ENCODE measurements at places on chromosomes 1 and 21.
A peak's percentile ranks its signal among the peaks of the same experiment; 100 is the strongest.

DNA sequence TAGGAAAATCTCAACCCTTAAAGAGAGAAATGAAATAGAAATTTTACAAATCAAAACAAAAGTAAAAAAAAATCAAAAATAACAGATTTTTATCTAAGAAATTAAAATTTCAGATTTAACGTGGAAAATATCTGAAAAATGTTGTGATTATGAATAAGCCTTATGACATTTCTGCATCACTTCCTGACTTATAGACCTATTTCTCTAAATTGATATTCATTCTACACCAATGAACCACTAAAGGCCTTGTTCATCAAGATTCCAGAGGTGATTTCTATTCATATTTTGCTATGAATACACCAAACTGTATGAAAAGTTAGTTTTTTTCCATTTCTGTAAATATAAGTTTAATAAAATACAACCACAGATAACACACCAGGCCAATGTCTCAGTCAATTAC, 261.5 kb downstream of the SMYD3 start:
- DNase-seq, result no peak

- peak; percentile 74 for DNase-seq
Observed at GRCh38 chr21:45596704-45597318, 46.7 kb upstream of the PCBP3 start.

- DNase-seq, result no peak
Observed at GRCh38 chr1:160307118-160307791, 22.3 kb upstream of the PEX19 start.

- no peak for DNase-seq
Observed at GRCh38 chr1:247336390-247336789, 4.7 kb upstream of the ZNF496 start.

GRCh38 chr1:171801487-171801891, 20.0 kb downstream of the METTL13 start:
- DNase-seq, result no peak

DNA sequence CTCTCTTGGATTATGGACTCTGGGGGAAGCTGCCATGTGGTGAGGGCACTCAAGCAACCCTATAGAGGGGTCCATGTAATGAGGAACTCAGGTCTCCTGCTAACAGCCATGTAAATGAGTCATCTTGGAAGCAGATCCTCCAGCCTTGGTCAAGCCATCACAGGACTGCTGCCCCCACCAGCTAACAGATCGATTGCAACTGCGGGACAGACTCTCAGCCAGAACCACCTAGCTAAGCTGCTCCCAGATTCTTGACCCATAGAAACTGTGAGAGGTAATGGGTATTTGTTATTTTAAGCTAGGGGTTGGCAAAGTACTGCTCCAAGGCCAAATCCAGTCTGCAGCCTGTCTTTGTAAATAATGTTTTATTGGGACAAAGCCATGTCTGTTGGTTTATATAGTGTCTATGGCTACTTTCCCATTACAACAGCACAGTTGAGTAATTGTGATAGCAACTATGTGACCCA, 27.6 kb upstream of the MAP3K7CL start:
- DNase-seq, result no peak

- no peak for DNase-seq
Observed at GRCh38 chr1:177620636-177621190, 349.1 kb downstream of the SEC16B start.

DNA sequence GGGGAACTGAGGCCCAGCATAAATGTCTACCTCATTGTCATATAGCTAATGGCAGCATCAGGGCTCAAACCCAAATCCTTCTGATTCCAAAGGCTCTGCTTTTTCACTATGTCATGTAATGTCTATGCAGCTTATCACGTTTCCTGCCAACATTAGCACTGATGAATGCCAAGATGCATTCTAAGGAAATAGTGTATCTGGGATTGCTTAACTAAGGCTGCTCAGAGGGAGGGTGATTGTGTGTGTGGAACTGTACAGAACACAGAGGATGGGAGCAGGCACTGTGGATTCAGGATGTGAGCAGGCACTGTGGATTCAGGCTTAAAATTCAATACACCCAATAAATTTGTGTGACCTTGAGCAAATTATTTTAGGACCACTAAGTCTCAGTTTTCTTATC, 456.4 kb upstream of the DEPDC1 start:
- DNase-seq, result no peak

DNA sequence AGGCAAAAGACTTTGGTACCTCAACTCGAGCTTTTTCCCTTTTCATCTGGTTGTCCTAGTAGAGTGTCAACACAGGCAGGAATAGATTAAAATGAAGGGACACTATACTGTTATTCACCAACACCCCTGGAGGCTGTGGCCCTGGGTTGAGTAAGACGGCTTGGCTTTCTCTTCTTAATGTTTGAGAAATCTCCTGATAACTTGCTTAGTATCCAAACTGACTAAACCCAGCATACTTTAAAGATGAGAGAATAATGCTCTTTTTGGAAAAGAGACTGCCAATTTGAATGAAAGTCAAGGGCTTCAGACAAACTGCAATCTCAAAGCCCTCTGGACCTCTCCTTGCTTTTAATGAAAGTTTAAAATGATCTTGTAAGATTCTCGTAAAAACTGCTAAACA, 2.6 kb upstream of the SLC30A1 start:
- no peak for DNase-seq

GRCh38 chr1:228341814-228342626, 64.6 kb downstream of the TRIM11 start:
- no peak for DNase-seq

DNA sequence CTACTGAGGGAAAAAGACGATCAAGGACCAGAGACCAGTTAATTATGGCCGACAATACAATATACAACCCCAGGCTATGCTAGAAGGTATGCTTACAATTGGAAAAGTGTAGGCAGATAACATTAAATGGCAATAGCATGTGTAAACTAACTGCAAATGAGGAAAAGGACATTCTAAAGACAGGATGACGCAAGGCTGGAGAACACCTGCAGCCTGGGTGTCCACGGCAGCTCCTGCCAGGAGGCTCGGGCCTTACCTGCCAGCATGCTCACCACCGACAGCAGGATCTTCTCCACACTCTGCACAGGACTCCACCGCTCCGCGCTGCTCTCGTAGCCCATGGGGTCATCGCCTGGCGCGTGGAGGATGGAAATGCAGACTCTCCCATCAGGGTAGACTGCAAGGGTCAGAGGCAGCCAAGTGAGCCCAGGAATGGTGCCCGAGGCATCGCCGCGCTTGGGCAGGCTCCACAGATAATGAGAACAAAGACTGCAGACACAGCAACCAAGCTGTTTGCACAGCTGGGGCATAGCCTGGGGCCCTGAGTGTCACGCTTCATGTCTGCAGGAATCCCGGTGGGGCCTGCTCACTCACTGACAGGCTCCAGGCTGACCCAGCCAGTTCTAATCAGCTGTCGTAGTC, 28.2 kb downstream of the UBE2G2 start:
- DNase-seq, result no peak

- DNase-seq, result no peak
Observed at GRCh38 chr21:30072496-30072895, 94.1 kb downstream of the CLDN17 start.

DNA sequence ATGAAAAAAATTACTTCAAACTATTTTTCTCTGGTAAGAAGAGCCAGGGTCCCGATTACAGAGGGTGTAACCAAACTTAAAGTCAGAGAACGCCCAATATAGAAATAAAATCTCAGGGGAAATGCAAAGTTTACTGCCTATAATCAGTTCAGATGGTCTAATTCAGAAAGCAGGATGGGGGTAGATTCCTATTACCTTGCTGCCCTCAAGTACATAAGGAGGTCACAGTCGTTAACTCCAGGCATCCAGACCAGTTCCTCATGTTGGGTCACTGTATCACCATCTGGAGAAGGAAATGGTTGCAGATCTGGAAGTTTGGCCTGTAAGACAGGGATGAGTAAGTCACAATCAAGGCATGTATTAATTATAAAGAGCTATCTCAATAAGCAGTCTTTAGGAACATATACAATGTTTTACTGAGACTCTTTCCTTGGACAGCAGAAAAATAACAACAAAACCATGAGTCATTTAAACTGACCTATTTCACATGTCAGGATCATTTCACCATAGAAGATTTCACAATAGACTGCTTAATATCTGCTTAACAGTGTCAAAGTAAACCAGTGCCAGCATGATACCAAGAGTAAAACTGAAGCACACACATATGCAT, 179.4 kb downstream of the SLC45A1 start:
- no peak for DNase-seq

GRCh38 chr21:46205166-46205565, 20.9 kb upstream of the SPATC1L start:
- no peak for DNase-seq

DNA sequence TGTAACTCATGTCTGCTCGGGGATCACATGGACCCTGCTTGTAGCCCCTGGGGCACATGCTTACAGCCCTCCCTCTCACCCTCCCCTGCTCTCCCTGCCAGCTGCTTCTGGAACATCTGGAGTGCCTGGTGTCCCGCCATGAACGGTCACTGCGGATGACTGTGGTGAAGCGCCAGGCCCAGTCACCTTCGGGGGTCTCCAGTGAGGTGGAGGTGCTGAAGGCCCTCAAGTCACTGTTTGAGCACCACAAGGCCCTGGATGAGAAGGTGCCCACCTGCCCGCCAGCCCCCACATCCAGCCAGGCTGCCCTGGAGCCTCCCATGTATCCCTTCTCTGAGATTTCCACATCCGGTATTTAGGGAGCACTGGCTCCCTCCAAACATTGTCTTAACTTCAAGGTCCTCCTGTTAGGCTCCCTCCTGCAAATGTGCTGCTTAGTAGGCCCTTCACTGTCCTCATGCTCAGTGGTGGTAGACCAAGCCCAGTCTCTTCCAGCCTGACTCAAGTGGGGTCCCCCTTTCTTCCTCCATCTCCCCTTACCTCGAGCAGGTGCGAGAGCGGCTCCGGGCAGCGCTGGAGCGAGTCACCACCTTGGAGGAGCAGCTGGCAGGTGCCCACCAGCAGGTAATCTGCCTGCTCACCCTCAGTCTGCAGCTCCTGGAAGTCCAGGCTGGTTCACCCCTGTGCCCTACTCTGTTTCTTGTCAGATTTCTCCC, 17.7 kb downstream of the PPFIA4 start:
- DNase-seq, result no peak

DNA sequence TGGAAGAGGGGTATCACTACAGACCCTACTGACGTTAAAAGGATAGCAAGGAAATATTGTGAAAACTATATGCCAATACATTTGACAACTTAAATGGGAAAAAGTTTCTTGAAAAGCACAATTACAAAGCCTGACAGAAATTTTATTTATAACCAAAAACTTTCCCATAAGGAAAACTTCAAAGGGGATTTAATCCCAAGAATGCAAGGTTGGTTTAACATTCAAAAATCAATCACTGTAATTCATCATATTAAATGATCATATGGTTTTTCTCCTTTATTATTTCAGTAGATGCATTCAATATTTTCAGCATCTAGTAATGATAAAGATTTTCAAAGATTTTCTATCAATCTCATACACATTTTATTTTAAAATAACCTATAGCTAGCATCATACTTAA, 13.3 kb downstream of the LRRC8C start:
- DNase-seq, result no peak

DNA sequence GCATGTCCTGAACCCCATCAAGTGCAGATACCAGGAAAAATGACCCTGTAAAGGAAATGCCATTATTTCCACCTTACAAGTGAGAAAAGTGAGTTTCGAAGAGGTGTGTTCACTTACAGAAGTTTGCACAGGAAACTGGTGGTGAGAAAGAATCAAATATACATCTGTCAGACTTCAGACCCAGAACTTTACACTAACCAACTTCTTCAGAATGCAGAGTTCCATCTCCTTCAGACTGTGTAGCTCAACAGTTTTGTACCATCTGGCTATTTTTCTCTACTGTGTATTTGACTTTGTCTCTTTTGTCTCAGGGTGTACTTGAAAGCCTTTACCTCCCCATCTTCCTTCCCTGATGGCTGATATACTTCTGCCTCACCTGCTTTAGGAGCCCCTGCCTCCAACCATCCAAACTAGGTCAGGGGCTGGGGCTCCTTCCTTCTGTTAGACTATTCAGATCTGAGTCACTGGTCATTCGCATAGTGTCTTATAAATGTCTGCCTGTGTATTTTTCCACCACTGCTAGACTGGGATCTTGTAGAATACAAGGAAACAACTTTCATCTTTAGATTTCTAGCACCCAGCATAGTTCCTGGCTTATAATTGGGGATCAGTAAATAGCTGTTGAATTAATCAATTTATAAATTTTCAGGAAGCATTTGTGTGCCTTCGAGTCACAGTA, 247.9 kb downstream of the FGGY start:
- no peak for DNase-seq

DNA sequence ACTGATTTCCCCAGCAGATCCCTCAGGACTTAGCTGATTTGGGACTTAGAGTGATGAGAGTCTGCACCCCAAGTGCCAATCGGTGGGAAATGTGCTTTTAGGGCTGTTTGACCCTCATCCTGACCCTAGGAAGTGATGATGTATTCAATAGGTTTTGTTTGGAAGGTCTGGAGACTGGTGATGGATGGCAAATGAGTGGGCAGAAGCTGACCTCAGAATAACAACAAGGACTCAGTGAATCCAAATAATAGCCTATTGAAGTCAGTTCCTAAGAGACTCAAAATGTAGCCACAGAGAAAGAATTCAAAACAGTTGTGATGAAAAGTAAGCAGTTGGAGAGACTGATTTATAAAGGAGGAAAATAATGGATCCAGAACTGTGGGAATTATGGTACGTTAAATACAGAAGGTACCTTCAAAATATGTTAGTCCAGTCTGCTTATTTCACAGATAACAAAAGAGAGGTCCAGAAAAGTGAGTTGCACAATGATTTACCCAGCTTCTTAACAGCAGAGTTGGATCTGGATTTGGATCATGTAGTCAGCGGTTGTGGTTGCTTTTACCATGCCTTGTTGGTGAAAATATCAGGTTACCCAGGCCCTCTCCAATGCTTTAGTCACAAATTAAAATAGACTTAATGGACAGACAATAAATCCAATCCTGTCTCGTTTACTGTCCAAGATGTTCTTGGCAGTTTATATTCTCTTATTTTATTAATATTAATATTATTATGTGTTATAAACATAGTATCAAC, 123.0 kb upstream of the PTBP2 start:
- no peak for DNase-seq

GRCh38 chr1:23756676-23757075, 13.4 kb downstream of the ELOA start:
- no peak for DNase-seq

DNA sequence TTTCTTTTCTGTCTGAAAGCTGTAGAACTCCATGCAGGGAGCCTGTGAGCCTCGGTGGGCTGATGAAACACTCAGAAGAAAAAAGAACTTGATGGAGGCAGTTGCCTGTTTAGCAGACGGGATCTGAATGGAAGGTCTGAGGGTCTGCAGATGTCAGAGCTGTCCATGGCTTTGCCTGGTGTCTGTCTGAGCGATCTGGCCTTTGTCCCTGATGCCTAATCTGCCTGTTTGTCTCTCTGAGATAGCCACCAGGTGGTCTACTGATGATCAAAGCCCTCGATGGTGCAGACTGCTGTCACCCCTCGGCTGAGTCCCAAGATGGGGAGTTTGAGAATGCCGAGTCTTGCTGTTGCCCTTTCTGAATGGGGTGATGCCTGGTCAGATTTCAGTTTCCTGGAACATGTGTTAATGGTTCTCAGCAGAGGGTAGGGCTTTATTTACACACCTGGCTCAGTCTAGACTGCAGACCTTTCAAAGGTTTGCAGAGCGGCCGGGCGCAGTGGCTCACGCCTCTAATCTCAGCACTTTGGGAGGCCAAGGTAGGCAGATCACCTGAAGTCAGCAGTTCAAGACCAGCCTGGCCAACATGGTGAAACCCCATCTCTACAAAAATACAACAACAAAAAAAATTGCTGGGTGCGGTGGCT, 90.4 kb downstream of the KIF26B start:
- no peak for DNase-seq
